ENCODE measurements at places on chromosomes 3 and 15. TPM values are rescaled to one million over a fixed set of nuclear protein-coding genes. Genes with fewer than 3 reads are reported as not detected.

- DNase-seq: no peak
Measured at GRCh38 chr15:95266451-95267061, 1035.2 kb downstream of the MCTP2 start.

GRCh38 chr3:23217872-23218554, 14.9 kb downstream of the UBE2E2 start:
- DNase-seq: no peak

The POPDC2 gene
- polyA plus RNA-seq: 4.5 TPM

The PLD1 gene
- polyA plus RNA-seq: 11.1 TPM

The NEK10 gene
- polyA plus RNA-seq: 2.2 TPM

The BCHE gene
- polyA plus RNA-seq: 12.9 TPM

The SH2D7 gene
- polyA plus RNA-seq: 0.55 TPM

The MINAR1 gene
- 0.96 TPM for polyA plus RNA-seq

Measured in right renal cortex interstitium (tissue), 3 donors.